ENCODE measurements at places on chromosomes 5 and 9.

- DNase-seq: no peak
Measured at GRCh38 chr5:60549841-60550240, 150.1 kb downstream of the DEPDC1B start.

DNA sequence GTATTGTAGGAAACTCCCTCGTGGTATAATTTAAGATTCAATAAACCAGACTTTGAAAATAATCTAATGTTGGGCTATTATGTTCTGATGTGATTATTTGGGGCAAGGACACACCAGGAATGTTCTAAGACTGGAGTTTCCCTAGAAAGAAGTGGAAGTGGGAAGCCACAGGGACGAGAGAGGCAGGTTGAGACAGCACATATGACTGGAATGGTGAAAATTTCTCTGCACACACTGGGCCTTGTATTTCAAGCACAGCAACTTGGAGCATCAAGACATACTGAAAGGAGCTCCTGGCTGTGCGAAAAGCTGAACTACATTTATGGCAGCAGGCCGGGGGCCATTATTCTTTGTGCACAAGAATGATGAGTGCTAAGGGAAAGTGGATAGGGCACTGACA is 98.2 kb downstream of the CETN3 start:
- no peak for DNase-seq

DNA sequence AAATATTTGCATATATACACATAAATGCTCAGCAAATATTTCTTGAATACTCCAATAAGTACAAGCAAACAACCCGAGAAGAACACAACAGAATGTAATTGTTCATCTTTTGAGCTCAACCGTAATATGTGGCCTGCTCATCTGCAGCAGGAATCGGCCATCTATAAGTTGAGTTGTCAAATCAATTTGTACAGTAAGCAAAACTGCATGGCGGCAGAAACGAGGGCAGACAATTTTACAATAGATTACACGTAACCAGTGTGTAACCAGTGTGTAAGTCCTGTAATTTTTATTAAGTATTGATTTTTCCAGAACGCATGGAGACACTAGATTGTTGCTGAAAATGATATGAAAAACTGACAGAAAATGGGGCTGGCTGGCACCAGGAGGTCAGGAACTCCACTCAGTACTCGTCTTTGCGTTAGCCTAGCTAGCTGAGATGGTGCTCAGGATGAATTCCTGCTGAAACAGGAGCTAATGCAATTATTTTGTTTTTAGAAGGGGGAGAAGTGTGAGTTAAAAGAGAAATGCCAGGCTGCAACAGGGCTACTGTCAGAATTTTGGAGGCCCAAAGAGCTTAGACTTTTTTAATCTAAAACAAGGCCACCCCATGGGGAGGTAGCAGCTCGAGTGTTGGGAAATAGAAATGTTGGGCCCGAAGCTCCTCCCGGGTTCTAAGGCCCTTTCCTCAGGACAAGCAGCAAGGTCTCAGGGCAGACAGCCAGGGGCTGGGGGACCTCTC is 682 bp downstream of the DHX29 start:
- no peak for DNase-seq

- peak; percentile 82 for DNase-seq
Measured at GRCh38 chr5:56534102-56534829, 281.1 kb upstream of the MAP3K1 start.

GRCh38 chr9:83472764-83473163 is 65.4 kb downstream of the FRMD3 start:
- peak; percentile 2 for DNase-seq

GRCh38 chr9:133888809-133889491 is 103.2 kb downstream of the VAV2 start:
- no peak for DNase-seq

DNA sequence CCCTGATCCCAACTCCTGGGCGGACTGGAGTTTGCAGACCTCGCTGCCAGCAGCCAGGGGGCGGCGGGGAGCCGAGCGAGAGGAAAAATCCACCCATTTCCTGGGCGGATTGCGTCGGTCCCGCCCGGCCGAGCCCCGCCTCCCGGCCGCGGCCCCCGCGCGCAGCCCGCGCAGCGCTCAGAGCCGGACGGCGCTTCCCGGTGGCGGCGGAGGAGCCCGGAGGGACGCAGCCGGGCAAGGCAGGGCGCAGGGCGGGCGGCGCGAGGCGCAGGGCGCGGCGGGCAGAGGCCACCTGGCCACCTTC is at the start of gene OLFM1:
OLFM1 (plus strand) TSS at position 180 of the 304 bp plus-strand sequence. CDS start 322 bp downstream, outside the sequence.
- peak; percentile 17 for DNase-seq

- peak; percentile 60 for DNase-seq
Measured at GRCh38 chr9:111728617-111729366, 65.9 kb downstream of the SHOC1 start.

- no peak for DNase-seq
Measured at GRCh38 chr5:115338851-115339250, 42.4 kb upstream of the CCDC112 start.

GRCh38 chr5:94433397-94434163 is 184.8 kb downstream of the KIAA0825 start:
- DNase-seq: peak; percentile 67

- no peak for DNase-seq
Measured at GRCh38 chr5:53537711-53538110, 22.7 kb upstream of the NDUFS4 start.

DNA sequence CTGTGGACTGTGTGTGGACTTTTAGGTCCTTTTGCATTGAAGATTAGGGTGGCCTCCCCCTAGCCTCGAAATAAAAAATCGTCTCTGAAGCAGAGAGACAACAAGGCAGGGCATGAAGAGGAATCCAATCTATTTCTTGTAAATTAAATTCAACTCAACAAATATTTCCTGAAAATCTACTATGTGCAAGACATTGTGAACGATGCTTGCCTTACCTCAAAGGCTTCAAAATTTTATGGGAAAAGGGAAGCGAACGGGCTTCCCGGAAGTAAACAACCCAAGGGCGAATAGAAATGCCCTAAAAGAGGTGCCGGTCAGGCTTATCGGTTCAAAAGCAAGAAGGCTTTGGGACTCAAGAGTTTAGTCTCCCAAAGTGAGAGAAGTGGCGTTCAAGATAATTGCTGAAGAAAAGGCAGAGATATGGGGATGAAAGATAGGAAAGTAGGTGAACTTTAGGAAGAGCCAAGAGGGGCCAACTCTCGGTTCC is 525 bp downstream of the KIF24 start:
- DNase-seq: no peak

GRCh38 chr5:141811287-141812155 is 66.7 kb downstream of the PCDH1 start:
- DNase-seq: peak; percentile 35

GRCh38 chr5:139108063-139108824 is 89.9 kb downstream of the SIL1 start:
- peak; percentile 38 for DNase-seq

DNA sequence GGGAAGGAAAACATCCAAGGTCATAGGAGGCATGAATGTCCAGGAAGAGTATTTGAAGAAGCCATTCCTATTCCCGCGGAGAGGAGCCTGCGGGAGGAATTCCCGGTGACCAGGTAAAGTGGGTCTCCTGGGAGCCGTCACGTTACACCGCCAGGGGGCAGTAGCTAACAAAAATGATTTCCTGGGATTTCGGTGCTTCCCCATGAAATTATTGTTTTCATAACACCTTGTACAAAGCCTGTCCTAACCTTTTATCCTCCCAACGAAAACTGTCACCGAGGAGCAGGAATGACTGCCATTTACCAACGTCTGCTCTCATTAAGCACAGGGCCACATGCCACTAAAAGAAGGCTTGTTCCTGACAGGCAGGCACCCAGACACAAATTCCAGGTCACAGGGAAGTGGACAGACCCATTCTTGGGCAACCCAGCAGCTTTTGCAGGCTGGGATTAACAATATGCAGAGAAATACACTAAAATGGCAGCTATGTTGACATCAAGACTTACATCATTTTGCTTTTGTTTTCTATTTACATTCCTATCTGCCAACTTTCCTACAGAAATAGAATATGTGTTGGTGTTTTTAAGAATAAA is 41.2 kb upstream of the CTSL start:
- DNase-seq: peak; percentile 54

GRCh38 chr5:75282581-75282980 is 45.9 kb upstream of the ANKRD31 start:
- DNase-seq: no peak

DNA sequence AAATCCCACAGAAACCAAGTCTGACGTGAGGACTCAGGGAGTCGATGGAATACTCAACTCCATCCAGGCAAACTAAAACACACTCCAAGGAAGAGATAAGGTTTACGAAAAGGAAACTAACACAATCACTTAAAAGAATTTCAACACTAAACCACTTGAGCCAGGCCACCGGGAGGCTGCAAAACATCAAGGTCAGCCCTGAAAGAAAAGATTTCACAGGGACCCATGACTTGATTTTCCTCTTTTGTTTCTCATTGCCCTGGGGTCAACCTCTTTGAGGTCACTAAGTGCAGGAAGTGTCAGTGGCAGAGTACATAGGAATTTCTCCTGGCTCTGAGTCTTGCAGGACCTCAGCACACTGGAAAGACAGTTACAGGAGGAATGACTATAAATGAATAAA is 77.8 kb upstream of the TARS1 start:
- DNase-seq: no peak

- no peak for DNase-seq
Measured at GRCh38 chr9:16262477-16263261, 607.8 kb downstream of the BNC2 start.

DNA sequence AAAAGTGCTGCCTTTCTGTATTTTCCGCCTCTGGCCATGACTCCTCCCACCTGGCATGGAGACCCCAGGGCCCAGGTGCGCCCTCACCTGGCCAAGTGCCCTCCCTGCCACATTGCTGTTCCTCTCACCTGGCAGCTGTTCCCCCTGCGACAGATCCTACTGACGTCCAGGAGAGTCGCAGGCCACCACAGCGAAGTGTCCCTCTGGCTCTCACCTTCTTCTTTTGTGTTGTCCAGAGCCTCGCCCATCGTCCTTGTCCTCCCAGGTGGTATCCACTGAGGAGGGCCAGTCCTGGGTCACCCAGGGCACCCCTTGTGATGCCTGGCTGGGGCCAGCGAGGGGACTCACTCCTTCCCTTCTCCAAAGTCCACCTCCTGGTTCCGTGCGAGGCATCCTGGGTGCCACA is 2.6 kb downstream of the NKD2 start:
- peak; percentile 89 for DNase-seq

DNA sequence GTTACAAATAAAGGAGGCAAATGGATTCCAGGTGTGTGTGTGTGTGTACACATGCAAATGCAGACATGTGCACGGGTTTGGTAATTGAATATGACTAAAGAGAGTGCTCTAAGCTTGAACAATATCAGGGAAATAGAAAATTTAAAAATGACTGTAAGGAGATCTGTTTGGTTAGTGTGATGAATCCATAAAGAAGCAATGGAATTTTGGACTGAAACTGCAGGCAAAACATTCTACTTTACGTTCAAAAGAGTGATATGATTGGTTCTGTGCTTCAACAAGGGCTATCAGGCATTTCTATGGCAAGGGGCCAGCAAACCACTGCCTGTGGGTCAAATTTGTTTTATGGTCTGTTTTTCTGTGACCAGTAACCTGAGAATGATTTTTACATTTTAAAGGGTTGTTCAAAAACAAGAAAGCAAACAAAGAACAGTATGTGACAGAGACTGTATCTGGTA is 332.8 kb upstream of the KLF9 start:
- no peak for DNase-seq

DNA sequence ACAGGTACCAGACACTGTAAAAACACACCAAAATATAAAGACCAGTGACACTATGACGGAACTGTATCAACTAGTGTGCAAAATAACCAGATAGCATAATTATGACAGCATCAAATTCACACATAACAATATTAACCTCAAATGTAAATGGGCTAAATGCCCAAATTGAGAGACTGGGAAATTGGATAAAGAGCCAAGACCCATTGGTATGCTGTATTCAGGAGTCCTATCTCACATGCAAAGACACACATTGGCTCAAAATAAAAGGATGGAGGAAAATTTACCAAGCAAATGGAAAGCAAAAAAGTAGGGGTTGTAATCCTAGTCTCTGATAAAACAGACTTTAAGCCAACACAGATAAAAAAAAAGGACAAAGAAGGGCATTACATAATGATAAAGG is 416.3 kb upstream of the ZNF608 start:
- no peak for DNase-seq

DNA sequence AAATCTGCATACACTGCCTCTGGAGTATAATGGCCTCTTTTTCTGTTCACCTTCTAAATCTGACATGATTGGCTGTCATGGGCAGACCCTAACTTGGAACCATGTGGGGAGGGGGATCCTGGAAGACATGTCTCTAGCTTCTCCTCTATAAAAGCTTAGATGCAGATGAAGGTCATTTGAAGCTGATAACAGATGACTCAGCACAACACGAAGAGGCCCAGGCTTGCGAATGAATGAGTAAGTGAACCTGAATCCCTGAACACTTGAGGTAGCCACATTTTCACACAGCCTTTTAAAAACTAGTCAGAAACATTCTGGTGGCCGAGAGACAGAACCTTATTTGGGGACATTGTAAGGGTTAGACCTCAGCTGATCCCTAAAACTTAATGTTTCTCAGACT is 282.6 kb downstream of the ELAVL2 start:
- no peak for DNase-seq

- DNase-seq: no peak
Measured at GRCh38 chr5:137345396-137345795, 153.7 kb downstream of the SPOCK1 start.

- DNase-seq: peak; percentile 48
Measured at GRCh38 chr9:103319979-103320378, 324.8 kb downstream of the CYLC2 start.

DNA sequence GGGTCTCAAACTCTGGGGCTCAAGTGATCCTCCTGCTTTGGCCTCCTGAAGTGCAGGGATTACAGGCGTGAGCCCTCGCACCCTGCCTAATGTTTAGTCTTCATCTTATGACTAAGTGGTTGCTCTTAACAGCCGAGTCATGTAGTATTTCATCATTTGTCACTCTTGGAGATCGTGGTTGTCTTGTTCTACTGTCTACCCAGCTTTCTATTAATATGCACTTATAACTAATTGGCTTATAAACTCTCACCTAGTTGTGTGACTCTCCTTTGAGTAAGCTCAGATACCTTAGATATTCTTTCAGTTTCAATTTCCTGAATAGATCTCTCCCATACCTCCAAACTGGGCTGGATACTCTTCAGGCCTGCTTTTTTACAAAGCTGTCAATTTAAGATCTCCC is 19.9 kb downstream of the SLC44A1 start:
- peak; percentile 25 for DNase-seq

- DNase-seq: peak; percentile 93
Measured at GRCh38 chr9:137294091-137294680, 7.9 kb downstream of the NRARP start.

DNA sequence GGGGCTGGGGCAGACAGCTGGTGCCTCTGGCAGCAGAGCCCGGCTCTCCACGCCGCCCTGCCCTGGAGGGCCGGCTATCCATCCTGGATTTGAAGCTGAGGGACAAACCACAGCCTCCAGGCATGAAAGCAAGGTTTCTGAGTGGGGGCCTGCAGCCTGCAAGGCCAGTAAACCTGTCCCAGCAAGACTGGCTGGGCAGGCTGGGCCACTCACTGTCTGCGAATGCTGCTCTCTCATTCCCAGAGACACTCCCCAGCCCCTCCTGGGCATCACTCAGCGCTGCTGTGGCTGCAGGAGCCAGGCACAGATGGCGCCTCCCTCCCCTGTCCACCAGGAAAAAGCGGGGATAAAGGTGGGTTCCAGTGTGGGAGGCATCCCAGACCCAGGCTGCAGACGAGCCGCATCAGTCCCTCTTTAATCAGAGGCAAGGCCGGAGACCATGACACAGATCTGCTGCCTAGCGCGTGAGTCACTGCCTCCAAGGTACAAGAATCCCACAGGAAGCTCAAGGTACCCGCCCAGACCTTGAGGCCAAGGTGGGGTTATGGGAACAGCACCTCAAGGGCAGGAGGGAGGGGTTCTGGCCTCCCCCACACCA is 118.0 kb downstream of the VAV2 start:
- DNase-seq: peak; percentile 40

- no peak for DNase-seq
Measured at GRCh38 chr5:53418826-53419658, 61.4 kb upstream of the FST start.

Measured in HT-29 (cell line).